ENCODE measurements at places on chromosomes 5 and 9.

DNA sequence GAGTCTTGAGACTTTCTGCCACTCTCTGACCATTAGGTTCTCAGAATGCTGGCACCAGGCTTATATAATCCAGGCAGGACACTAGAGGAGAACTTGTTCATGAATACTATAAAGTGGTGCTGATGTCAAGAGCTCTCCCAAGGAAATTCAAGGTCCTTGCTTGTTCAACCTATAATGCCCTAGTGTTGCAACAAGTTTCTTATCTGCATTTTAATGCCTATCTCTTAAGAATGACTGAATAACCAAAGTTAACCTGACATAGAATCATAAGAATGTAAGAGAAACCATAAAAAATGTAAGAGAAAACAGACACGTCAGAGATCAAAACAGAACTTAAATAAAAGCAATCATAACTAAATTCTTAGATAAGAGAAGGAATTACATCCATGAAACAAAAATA, 640.8 kb upstream of the SGCD start:
- DNase-seq = no peak

- DNase-seq = no peak
These were observed 19.8 kb downstream of the IL7R start for GRCh38 chr5:35876454-35876853.

DNA sequence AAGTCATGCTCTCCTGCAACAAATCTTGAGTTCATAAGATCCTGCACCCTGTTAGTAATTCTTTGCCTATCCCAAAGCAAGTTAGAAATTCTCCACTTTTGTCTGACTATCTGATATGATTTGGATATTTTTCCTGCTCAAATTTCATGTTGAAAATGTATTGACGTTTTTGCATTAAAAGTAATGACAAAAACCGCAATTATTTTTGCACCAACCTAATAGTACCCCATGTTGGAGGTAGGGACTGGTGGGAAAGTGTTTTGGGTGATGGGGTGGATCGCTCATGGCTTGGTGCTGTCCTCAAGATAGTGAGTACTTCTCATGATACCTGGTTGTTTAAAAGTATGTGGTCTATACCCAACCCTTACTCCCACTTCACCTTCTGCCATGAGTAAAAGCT, 713.4 kb downstream of the CDH18 start:
- DNase-seq = no peak

- DNase-seq = no peak
These were observed 29.8 kb downstream of the OR2K2 start for GRCh38 chr9:111300140-111300735.

GRCh38 chr5:154345255-154345952, 100.4 kb upstream of the SAP30L start:
- no peak for DNase-seq

GRCh38 chr9:69961843-69962242, 81.8 kb upstream of the MAMDC2 start:
- DNase-seq = no peak

DNA sequence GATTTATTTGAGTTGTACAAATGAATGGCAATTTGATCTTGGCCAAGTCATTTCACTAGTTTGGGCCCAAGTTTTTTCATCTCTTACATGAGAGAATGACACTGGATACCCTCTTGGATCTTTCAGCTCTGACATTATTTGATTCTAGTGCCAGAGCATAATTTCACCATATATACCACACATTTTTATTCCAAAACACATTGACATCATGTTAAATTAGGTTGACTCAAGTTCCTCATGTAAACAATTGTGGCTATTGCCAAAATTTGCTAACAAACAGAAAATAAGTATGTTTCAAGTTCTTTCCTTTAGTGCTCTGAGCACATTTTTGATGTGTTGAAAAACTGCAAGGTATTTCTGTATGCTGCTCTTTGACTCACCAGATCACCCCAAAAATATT, 375.8 kb downstream of the ZNF608 start:
- no peak for DNase-seq

DNA sequence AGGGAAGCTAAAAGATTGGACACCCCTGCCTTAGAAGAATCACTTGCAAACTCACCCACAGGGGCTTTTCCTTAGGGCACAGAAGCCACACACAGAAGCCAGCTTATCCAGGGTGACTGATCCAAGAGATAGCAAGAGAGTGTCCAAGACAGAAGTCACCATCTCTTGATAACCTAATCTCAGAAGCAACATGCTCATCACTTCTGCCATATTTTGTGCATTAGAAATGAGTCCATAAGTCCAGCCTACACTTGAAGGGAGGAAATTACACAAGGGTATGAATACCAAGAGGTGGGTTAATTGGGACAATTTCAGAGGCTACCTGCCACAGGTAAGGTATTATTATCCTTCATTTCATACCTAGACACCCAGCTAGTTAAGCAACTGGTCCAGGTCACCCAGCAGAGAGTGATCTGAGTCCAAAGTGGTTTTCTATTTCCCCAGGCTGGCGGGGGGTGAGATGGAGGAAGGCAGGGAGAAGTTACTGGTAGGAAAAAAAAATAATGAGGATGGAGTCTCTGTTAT, 3.7 kb upstream of the ERGIC1 start:
- no peak for DNase-seq

DNA sequence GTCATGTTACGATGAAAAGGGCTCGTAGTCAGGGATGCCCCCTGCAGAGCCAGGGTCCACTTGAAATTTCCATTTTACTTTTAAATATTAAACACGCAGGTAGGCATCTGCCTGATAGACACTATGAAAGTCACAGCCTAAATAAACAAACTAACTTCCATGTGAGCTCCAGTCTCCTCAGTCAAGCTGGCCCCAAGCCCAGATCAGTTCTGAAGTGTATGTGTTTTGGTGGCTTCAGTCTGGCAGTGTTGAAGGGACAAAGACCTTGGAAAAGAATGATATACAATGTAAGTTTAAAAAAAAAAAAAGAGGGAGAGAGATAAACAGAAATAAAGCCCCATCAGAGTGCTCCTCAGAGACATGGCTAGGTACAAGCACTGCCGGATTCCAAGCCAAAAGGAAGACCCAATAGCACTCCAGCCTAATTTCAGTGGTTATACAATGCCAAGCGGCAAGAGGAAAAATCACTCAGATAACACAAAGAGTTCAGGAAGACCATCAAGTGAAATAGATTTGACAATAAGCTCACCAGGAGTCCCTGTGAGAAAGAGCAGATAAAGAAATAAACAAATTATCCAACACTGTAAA, 181.0 kb downstream of the BNC2 start:
- no peak for DNase-seq

GRCh38 chr5:92922231-92922967, 658.6 kb downstream of the NR2F1-AS1 start:
- DNase-seq = no peak

DNA sequence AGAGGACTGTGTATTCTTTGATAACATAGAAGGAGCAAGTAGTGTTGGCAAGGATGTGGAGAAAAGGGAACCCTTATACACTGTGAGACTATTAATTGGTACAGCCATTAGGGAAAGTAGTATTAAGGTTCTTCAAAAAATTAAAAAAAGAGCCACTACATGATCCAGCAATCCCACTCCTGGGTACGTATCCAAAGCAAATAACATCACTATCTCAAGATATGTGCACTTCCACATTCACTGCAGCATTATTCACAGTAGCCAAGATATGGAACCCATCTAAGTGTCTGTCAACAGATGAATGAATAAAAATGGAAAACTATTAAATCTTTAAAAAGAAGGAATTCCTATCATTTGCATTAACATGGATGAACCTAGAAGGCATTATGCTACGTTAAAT, 693.2 kb upstream of the RIOK2 start:
- no peak for DNase-seq

GRCh38 chr5:171893290-171893886, 107.8 kb downstream of the SMIM23 start:
- no peak for DNase-seq

GRCh38 chr9:9395539-9395938, 1217.3 kb downstream of the PTPRD start:
- no peak for DNase-seq

DNA sequence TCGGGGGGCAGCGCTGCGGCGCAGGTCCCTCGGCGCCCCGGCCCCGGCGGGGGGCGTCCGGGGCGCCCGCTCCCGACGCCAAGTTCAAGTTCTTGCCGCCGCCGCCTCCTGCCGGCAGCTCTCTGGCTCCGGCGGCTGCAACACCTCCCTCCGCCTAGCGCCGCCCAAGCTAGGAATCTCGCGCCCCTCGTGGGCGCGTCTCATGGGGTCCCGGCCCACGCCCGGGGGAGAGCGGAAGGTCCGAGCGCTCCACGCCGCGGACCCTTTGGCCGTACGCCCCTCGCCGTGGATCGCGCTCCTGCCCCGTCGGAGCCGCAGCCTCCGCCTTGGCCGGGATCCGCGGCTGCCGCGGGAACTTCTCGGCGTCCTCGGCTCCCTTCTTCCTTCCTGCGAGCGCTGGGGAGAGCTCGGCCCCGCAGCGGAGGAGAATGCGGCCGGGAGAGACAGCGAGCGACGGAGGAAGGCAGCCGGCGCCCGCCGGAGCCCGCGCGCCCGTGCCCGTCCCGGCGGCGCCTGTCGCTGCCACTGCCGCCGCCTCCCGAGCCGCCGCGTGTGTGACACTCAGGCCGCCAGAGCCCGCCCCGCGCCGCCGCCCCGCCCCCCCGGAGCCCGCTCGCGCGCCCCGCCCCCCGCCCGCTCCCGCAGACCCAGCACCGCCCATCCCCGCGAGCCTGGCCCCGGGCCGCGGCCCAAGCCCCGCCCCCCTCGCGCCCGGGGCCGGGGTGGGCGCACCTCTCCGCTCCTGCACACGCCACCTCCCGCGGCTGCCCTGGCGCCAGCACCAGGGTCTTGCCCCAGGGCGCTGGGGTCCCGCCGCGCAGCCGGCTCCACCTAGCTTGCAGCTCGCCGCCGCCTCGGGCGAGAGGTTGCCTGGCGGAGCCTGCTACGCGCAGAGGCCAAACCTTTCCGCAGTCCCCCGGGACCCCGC, at the start of gene SHB:
Gene SHB (minus strand): TSS at position 527 of the 928 bp plus-strand sequence. CDS start 582 bp downstream, outside the sequence.
- DNase-seq = peak; percentile 98

DNA sequence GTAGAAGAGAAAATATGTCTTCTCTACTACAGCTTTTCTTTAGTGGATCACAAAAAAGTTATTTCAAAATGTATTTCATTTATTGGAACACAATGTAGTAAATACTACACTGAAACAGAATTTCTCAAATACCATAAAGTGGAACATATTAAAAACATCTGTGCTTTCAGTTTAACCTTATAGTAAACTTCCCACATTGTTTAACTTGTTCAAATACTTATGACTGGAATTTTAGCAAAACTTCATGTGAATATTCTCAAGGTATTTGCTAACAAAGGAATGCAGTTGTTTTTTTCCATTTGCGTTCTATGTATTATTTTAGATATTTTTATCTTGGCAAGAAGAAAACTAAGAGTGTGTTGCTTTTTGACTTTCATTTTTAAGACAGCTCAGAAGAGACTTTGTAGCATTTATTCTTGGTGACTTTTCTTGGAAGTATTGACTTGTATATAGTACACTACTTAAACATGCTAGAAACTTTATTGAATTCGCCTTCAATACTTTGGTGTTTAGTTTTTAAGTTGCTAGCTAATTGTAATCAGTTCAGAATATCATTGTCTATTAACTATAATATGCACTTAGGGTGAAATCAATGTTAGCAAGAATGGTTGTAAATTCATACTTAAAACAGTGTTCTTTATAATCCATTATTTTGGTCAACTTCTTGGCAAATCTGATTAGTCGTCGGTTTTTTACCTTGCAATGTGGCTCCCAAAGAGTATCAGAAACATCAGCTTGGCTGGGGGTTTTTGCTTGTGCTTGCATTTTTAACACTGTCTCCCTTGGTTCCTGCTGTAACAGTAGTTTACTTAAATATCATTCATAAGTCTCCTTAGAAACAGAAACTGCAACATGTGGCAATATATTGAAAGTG, 5.0 kb upstream of the RHOBTB3 start:
- DNase-seq = no peak

- DNase-seq = no peak
These were observed 39.6 kb upstream of the SAP30L start for GRCh38 chr5:154406231-154406630.

DNA sequence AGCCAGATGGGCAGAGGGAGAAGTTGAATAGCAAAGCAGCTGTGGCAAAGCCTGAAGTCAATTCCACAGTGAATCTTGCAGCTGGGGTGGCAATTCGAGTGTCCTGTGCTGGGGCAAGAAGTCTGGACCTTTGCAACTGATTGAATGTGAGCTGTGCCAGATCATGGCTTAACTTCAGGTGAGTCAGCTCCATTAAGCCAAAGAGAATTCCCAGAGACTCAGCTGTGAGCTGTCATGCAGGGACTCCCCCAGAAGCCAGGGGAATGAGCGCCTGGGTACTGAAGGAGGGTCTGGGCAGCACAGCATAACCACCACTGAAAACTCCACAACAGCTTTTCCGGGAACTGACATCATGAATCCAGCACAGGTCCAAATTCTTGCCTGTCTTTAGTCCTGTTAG, 153.5 kb upstream of the TRPC7 start:
- no peak for DNase-seq

DNA sequence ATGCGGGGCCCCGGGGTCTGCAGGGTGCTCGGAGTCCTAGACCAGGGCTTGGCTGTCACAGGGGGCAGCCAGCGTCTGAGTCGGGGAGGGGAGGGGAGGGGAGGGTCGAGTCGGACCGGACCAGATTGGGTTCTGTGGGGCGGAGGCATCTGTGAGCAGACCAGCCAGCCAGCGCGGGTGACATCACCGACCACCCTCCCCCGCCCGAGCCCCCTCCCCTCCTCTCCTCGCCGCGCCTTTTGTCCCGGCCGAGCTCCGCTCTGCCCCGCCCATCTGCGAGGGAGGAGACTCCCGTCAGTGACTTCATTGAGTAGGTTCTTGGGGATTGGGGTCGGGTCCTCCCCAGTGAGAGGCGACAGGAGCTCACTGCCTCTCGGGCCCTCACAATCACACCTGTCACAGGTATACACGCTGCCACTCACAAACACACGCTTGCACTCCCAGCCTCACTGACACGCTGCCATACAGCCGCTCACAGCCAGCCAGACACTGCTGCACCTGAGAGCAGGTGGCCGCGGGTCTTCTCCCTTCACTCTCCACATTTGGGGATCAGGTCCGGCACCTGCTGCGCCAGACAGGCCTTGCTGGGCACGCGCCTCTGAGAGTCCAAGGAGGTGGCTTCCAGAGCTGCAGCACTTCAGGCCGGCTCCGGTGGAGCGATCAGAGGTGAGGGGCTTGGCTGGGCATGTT, 546 bp downstream of the DNAJB5 start:
- DNase-seq = peak; percentile 75

DNA sequence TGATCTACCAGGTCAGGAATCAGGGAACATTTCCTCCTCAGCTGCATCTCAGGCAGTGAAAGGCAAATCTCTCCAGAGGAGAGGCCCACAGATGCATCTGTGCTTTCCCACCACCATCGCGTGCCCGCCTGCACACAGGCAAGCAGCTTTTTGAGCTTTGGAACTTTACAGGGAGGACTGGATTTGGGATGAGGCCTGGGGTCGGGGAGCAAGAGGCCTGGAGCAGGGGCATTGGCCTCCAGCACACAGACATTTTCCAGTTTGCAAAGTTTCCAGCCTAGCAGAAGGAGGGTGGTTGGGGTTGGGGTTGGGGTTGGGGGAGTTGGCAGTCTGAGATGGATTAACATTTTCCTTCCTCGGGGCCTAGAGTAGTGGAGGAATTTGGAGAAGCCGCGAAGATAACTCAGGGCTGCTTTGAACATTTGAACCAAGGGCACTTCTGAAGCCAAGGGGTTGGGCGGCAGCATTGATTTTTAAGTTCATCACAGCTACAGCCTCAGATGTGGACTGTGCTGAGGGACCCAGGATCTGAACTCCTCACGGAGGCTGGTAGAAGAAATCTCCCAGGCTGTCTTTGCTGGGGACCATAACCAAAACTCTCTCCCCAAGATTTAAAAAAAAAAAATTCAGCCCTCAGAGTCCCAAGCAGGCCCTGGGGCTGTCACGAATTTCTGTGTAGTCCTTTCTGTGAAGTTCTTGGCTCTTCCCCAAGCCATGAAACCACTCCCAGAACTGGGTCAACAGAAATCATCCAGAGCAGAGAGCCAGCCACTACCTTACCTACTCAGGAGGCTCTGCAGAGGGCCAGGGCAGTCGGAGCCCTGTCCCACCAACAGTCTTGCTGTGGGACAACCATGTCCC, 25.6 kb downstream of the C5orf15 start:
- no peak for DNase-seq

Measured in D341Med (cell line).